Osteoblast (primary cell): ENCODE measurements at places on chromosomes 2 and 18. TPM values are rescaled to one million over a fixed set of nuclear protein-coding genes. Genes with fewer than 3 reads are reported as not detected.

KHK gene
- total RNA-seq: 0.29 and 0.36 TPM in 2 replicates

ASTL gene
- total RNA-seq: not detected in 2 replicates

VPS4B gene
- 42.4 and 47.4 TPM in 2 replicates for total RNA-seq

PROM2 gene
- total RNA-seq: 0.29 and 0.36 TPM in 2 replicates

SPIRE1 gene
- 61.6 and 64.4 TPM in 2 replicates for total RNA-seq

FLACC1 gene
- 0.72 and 1.5 TPM in 2 replicates for total RNA-seq

GKN1 gene
- 0.29 TPM in 1 of 2 replicates, not detected in the other for total RNA-seq

MAPRE2 gene
- total RNA-seq: 21.7 and 24.2 TPM in 2 replicates

MAP3K20 gene
- total RNA-seq: 55.7 and 56.1 TPM in 2 replicates

GRB14 gene
- total RNA-seq: 0.72 and 0.88 TPM in 2 replicates

SESTD1 gene
- 45.1 and 51.0 TPM in 2 replicates for total RNA-seq

POTEE gene
- under 0.01 TPM in 1 of 2 replicates, not detected in the other for total RNA-seq

CYRIA gene
- 1.8 and 2.2 TPM in 2 replicates for total RNA-seq
